ENCODE measurements at places on chromosomes 1 and 21.

DNA sequence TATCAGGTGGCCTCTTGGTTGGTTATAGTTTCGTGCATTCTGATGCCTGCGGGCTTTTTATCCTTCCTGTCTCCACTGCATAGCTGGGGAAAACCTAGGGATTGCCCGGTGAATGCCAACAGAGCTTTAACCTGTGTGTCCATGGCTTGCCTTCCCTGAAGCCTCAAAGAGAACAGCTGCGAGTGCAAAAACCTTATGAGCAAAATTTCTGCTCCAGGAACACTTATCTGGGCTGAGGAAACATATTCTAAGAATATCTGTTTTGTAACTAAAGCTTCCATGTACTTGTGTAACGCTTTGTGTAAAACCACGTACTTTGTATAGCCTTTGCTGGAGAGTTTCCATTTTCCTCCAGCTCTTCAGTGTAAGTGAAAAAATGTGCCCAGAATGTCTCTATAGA, 7.2 kb downstream of the CNST start:
- no peak for DNase-seq

DNA sequence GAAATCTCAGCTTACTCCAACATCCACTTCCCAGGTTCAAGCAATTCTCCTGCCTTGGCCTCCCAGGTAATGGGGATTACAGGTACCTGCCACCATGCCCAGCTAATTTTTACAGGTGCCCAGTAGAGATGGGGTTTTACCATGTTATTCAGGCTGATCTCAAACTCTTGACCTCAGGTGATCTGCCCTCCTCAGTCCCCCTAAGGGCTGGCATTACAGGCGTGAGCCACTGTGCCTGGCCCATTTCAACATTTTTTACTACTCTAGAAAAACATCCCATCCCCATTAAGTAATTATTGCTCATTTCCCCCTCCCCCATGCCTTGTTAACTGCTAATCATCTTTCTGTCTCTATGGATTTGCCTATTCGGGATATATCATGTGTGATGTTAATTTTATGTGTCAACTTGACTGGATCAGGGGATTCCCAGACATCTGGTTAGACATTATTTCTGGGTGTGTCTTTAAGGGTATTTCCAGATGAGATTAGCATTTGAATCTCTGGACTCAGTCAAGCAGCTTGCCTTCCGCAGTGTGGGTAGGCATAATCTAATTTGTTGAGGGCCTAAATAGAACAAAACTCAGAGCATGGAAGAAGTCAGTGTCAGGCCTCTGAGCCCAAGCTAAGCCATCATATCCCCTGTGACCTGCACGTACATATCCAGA, 33.0 kb upstream of the ZBTB8B start:
- DNase-seq: no peak

GRCh38 chr1:237166086-237166485, 124.1 kb downstream of the RYR2 start:
- no peak for DNase-seq

DNA sequence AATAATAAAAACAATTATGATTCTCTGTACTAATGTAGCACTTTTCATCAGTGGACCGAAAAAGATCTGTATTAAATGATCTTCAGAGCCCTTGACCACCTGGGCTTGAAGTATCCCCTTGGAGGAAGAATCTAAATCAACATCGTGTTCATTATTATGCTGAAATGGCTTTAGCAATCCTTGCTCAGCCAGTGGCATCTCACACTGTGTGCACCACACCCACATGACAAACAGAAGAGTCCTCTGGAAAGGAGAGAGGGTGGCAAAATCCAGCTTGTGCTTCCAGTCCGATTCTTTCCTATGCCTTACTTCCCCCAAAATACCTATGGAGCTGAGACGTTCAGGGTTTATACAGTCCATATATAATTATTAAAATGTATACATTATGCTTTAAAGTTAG, 318.5 kb upstream of the RUNX1 start:
- no peak for DNase-seq
